Stimulated activated naive CD4-positive, alpha-beta T cell treated with Interleukin-2 at 50 U/mL for 16 hours (primary cell): ENCODE measurements at places on chromosomes 11 and 22.

- DNase-seq = no peak
Measured at GRCh38 chr11:2085251-2086066, 53.7 kb downstream of the IGF2 start.

- no peak for DNase-seq
Measured at GRCh38 chr11:120001178-120002090, 136.5 kb downstream of the TRIM29 start.

DNA sequence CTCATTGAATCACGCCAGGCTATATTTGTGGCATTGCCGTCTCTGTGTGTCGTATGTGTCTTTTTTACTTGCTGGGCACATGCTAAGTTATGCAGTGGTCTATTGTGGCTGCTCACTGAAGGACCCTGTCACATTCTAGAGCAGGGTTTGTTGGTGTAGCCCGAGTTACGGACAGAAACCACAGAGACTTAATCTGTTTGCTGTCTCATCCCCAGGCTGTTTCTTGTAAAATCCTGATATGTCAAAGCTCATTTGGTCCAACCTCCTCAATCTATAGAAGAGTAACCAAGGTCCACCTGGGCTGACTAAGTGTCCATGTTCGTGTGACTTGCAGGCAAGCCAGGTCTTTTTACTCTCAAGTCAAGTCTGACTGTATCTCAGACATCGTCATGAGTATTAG lies 5.0 kb downstream of the DPF2 start:
- DNase-seq = no peak

GRCh38 chr22:43543522-43544288 lies 131.9 kb downstream of the MPPED1 start:
- DNase-seq = no peak

GRCh38 chr11:78277314-78277994 lies 88.7 kb downstream of the USP35 start:
- no peak for DNase-seq

GRCh38 chr22:38215156-38216038 lies 13.6 kb downstream of the MAFF start:
- no peak for DNase-seq

- no peak for DNase-seq
Measured at GRCh38 chr11:64447831-64448598, 89.1 kb downstream of the RPS6KA4 start.

- DNase-seq = no peak
Measured at GRCh38 chr22:38788021-38788816, 5.7 kb downstream of the DNAL4 start.

GRCh38 chr11:6523253-6523652 lies 26.2 kb downstream of the DNHD1 start:
- DNase-seq = no peak

- DNase-seq = no peak
Measured at GRCh38 chr11:72816404-72816990, 2.3 kb downstream of the ATG16L2 start.
